ENCODE measurements at places on chromosomes 2 and 18.

DNA sequence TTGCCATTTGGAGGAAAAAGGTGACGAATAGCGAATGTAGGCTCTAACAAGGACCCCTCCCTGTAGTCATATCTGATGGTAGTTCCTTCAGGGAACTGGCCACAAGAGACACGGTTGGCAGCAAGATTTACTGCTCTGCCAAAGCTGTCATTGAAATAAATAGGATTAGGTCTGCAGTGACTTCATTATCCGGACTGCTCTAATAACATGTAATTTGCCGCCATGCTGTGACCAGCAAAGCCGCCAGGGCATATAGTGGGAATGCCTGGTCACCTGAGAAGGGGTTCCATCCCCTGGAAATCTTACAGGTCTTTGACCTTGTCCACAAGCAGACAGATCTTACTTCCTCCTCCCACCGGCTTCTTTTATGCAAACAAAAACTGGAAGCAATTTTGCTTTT, 59.4 kb upstream of the LAPTM4A start:
- DNase-seq: no peak

GRCh38 chr2:236715077-236715476, 145.5 kb downstream of the ACKR3 start:
- no peak for DNase-seq

GRCh38 chr18:9550429-9550828, 63.9 kb downstream of the PPP4R1 start:
- no peak for DNase-seq

- no peak for DNase-seq
Measured at GRCh38 chr2:226213717-226214116, 585.9 kb downstream of the IRS1 start.

DNA sequence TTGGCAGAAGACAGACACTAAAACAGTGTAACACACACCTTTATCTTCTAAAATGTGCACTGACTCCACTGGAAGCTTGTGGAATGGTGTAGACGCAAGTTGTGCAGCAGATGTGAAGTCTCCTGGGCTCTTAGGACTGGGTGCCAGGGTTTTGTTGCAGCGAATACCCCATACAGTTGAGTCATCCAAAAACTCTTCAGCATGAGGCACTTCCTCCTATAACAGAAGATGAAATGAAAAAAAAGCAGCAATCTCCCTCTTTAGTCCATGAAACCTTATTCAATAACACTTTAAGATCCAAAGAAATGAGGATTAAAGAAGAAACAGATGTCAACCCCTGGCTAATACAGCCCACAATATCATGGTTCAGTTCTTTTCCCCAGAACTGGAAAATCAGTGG, 22.2 kb downstream of the BUB1 start:
- no peak for DNase-seq

GRCh38 chr2:12109363-12110017, 363.1 kb downstream of the LPIN1 start:
- DNase-seq: no peak

DNA sequence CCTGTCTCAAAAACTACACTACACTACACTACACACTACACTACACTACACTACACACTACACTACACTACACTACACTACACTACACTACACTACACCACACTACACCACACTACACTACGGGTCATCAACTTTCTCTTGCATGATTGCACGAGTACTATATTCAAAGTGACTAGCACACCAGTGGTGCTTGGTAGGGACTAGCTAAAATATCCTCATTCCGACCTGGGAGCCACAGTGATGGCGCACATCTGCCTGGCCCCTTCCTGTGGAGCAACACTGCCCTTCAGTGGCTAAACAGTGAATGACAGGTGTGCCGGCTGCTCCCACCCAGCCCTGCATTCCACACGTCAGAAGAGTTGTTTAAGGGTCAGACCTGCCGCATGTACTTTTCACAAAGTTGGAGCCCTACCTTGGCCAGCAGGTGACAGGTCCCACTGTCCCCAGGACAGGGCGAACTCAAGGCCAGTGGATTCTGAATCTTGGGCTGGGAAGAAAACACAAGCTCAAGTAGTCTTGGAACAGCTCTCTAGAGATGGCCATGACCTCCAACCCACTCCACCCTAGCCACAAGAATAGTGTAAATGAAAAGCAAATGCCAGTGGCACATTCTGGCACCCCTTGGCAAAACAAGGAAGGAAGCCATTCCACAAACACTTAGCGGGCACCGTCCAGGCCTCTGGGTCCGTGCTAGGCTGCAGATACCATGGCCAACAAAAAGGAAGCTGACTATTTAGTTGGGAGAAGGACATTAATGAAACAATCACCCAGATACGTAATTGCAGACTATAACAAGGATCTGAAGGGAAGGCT, 79.7 kb upstream of the MSH2 start:
- peak; percentile 21 for DNase-seq

- no peak for DNase-seq
Measured at GRCh38 chr2:192411755-192412154, 217.0 kb upstream of the TMEFF2 start.

DNA sequence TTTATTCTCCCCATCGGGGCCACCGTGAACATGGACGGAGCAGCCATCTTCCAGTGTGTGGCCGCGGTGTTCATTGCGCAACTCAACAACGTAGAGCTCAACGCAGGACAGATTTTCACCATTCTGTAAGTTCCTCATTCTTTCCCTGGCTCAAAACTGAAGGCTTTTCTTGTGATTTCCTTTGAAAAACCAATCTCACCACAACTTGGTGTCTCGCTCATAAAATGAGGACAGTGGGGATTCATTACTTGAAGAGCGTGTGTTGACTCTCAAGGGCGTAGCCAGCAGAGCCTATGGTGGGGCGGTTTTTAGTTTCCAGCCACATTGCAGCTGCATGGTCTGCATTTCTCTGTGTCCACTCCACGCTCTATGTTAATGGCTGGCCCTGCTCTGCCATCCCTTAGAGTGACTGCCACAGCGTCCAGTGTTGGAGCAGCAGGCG, 29.0 kb downstream of the SLC1A4 start:
- DNase-seq: no peak

GRCh38 chr2:192953116-192953515, 758.4 kb upstream of the TMEFF2 start:
- no peak for DNase-seq

DNA sequence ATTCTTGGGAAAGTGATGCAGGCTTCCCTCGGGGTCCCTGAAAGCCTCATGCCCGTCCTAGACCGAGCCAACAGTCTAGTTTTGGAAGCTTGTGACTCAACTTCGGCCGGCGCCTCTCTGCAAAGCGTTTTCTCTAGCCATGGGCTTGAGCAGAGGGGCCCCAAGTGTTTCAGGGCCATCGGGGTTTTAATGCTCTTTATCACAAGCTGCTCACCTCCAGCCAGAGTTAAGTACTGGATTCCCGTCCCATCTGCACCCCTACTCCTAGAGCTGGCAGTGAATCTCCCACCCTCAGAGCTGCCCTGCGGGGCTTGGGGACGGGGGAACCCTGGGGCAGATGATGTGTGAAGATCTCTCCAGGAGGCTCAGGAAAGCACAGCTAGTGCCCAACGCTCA, 7.3 kb downstream of the RAX start:
- DNase-seq: no peak

- DNase-seq: no peak
Measured at GRCh38 chr2:9108210-9108967, 98.2 kb upstream of the ASAP2 start.

GRCh38 chr2:84969511-84970209, 1.3 kb upstream of the KCMF1 start:
- no peak for DNase-seq

DNA sequence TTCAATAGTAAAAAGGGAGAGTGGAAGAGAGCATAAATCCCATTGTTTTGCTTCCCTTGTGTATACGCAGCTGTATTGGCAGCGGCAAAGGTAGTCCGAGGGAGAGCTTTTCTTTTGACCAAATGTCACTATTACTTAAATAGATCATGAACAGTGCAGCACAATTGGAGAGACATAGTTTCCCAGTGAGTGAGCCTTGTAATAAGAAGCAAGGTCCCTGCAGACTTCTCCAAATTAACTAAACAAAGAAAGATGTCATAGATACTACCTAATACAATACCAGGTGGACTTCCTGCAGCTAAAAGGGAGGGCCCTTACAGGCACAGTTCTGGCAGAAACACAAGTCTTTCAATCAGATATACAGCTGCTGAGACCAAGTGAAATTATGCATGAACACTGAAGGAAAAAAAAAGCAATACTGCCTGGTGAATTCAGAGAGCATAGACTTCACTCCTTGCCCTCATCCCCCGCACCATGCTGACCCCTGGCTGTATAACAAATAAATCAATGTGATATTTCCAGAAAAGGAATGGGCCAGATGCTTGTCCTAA, 404.7 kb upstream of the CDH2 start:
- no peak for DNase-seq

DNA sequence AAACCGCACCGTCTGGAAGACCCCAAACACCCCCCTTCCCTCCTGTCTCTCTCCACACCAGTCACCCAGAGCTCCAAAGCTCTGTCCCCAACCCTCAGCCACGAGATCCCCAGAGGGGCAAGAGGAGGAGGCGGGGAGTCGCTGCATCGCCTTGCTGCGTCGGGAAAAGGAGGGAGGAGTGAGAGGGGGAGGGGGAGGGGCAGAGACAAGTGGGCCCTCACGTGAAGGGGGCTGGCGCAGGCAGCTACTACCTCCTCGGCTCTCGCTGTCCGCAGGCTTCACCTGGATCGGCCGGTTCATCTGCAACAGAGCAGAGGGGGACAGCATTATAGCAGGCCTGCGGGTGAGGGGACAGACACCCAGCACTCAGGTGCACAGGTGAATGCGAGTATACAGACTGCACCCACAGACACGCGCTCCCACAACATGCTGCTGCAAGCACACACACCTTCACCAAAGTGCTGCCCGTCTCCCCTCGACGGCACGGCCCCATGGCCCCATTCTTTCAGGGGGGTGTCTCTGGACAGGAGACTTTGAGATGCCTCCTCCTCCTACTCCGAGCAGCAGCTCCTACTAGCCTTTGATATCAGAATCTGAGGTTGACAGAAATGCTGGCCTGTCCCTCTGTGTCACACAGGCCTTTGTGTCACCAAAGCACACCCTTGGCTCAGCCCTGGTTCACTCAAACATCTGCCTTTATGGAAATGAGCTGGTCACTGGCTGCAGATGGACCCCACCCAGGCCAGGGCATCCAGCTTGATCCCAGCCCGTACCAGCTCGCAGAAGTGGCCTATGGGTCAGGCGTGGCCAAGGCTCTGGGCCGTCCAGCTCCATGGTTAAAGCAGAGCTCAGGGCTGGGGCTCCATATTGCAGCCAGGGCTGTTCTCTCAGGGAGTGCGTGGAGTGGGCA, 243.8 kb downstream of the CELF4 start:
- DNase-seq: no peak
